Activated T-cell treated with anti-CD3 and anti-CD28 coated beads for 24 hours (primary cell): ENCODE measurements at places on chromosomes 3 and 15.

DNA sequence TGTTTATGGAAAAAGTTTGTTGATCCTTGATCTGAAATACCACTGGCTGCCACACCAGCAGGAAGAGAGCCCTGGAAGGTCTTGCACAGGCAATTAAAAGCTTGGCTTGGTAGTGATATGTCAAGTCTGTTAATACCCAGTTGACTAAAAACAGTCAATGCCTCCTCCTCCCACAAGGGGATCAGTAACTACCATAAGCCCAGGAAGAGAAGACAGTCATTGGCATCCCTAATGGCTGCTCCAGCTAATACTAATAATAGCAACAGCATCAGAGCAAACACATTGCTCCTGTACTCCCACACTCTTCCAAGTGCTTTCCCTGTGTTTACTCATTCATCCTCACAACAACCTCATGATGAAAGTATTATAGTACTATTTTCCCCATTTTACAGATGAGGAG lies 528.6 kb downstream of the TAFA4 start:
- DNase-seq = no peak

DNA sequence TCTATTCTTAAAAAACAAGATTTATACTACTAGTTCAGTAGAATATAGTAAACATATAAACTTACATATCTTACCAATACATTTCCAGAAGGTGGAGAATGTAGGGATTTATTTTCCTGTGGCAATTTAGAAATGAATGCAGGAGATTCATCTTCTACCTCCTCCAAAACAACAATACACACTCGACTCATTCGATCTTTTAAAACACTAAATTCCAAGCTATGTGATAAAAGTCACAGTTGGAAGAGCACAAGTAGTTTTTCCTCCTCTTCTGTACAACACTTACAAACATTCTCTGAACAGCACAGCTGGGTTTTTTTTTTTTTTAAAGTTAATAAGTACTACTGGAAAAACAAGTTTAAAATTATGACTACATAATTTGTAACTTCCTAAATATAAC lies 1.4 kb downstream of the ANKRD28 start:
- DNase-seq = no peak

- no peak for DNase-seq
Observed at GRCh38 chr3:49654955-49655556, 19.1 kb upstream of the APEH start.

GRCh38 chr3:31448035-31448881 lies 84.5 kb upstream of the STT3B start:
- no peak for DNase-seq

DNA sequence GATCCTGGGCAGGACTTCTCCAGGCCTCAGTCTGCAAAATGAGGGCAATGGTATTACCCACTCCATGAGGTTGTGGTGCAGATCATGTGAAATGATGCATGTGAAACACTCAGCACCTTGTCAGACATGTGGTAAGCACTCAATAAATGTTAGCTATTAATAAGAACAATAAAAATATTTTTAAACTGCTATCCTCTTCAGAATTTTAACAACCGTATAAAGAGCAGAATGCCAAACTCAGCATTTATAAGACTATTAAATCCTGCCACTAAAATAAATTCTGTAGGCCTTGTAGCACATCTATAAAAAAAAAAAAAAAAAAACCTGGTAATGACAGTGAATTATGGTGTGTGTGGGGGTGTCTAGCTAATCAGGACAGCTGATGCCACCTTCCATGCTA lies 213.9 kb upstream of the UMPS start:
- no peak for DNase-seq

DNA sequence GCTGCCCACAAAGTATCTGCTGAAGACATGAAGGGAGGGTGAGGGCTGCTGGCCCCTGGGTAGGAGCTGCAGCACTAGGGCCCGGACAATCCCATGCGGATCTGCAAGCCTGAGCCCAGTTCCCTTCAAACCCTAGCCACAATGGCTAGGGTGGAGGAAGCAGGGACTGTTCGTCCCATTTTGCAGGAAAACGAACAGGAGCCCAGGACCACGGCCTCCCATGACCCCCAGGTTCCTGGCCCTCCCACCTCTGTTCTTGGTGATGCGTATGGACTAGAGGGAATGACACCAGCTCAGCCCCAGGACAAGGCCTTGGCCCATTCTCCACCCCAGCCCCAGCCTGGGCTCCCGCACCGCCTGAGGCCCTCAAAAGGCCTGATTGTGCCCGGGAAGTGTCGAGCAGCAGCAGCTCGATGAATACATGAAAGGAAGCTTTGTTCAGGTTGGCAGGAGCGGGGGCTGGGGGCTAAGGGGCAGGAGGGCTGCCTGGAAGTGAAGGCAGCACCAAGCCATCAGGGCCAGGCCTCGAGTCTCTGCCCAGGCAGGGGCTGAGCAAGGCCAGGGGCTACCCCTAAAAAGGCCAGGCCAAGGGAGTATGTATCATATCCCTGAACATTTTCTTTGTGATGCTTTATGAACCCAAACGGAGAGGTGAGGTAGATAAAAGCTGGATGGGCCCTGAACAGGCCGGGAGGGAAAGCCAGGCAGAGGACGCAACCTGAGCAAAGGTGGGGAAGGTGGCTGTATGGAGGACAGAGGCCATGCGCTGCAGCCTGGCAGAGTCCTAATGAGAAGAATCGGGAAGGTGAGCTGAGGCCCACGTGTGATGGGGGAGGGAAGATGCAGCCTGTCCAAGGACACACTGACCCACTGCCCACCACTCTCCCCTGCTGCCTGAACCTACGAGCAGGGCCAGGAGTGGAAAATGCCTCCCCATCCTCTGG lies 12.2 kb downstream of the SEMA7A start:
- DNase-seq = no peak

GRCh38 chr3:166195808-166196207 lies 358.6 kb upstream of the BCHE start:
- no peak for DNase-seq

GRCh38 chr3:178585454-178585853 lies 49.2 kb downstream of the KCNMB2 start:
- no peak for DNase-seq

GRCh38 chr15:100261302-100262240 lies 80.2 kb downstream of the ADAMTS17 start:
- DNase-seq = no peak

GRCh38 chr3:147113293-147114044 lies 292.9 kb downstream of the ZIC4 start:
- no peak for DNase-seq

GRCh38 chr3:131973731-131974130 lies 61.1 kb downstream of the CPNE4 start:
- DNase-seq = no peak

DNA sequence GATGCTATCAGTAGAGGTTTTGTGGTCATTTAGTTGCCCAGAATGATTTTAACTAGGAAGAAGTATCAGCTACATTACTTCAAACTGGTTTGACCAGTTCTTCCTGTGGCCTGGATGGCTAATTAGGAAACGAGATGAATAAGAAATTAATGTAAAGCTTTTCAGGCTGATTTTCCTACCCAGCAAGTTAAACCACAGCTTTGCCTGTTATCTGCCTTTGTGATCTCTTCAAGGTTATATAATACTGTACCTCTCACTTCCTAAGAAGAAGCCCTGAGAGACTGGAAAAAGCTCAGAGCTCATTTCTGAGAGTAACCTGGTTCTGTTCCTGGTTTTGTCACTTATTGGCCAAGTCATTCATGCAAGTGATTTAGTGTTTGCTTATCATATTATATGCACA lies 782.2 kb upstream of the GOLIM4 start:
- no peak for DNase-seq
